ENCODE measurements at places on chromosomes 4 and X. TPM values are rescaled to one million over a fixed set of nuclear protein-coding genes. Genes with fewer than 3 reads are reported as not detected.

The GLRA3 gene
- not detected for total RNA-seq

DNA sequence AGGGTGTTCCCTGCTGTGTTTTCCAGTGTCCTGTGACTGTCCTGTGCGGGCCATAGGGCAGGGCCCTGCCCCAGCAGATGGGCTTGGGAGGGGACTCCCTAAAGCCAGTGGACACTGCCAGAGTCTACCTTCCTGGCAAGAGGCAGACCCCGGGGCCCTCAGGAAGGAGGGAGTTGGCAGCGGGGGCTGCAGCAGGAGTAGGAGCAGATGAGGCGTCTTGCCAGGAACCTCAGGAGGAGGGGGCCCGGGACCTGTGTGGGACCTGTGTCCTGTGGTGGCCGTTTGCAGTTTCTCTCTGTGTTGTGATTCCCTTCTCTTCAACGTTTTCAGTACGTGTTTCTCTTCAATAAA, 3.8 kb downstream of the PNMA3 start:
- no peak overlapping the region for H3K4me3 ChIP-seq
- peaks cover 27% of the 10 kb centered on the region for H3K27me3 ChIP-seq
- peaks cover 4% of the 10 kb centered on the region for H3K4me1 ChIP-seq
- no peak overlapping the region for H3K27ac ChIP-seq
- no peaks in the 10 kb centered on the region for H3K36me3 ChIP-seq

The PPARGC1A gene
- total RNA-seq: 101 TPM

DNA sequence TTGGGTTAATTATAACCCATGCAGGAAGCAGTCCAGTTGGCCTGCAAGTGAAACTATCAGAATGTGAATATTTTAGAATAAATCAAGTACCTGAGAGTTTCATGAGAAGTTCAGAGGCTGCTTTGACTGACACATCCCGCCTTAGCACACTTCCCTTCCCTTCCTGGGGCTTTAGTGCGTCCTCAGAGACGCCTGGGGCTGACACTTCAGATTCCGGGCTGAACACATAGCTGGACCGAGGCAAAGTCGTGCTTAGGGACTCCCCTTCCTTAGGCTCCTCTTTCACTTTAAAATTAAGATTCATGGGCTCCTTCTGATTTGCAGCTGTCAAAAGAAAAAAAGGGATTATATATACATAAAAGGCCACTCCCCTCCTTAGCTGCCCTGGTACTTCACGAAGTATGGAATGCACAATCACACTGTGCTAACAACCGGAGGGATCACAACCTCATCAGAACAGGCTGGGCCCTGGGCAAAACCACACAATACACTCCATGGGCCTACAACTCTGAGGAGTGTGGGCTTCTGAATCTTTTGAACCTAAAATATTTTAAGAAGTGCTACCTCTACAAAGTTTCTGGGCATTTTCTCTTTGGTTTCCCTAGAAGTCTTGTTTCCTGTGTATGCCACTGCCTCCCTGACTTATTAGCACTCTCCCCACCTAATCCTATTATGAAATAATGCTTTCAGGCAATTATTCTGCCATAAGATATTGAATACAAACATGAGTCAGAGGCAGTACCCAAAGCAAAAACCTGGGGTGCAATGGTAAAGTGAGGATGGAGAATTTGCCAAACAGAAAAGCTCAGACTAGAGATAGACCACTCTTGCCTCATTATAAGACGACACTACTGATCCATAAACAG, 68.2 kb downstream of the ZNF827 start:
- no peaks in the 10 kb centered on the region for H3K36me3 ChIP-seq
- no peak overlapping the region for H3K4me3 ChIP-seq
- no peak for DNase-seq
- H3K27ac ChIP-seq: no peak overlapping the region
- H3K4me1 ChIP-seq: no peaks in the 10 kb centered on the region
- no peaks in the 10 kb centered on the region for H3K27me3 ChIP-seq

The MAGEA12 gene
- not detected for total RNA-seq

The ARHGEF9 gene
- 47.3 TPM for total RNA-seq

GRCh38 chr4:172521248-172521647, 647.4 kb upstream of the GALNT7 start:
- H3K4me1 ChIP-seq: no peaks in the 10 kb centered on the region
- no peak for DNase-seq
- no peak overlapping the region for H3K4me3 ChIP-seq
- H3K27me3 ChIP-seq: no peaks in the 10 kb centered on the region

GRCh38 chr4:77623091-77623490, 17.5 kb downstream of the CXCL13 start:
- no peak for DNase-seq
- no peak overlapping the region for H3K4me3 ChIP-seq

DNA sequence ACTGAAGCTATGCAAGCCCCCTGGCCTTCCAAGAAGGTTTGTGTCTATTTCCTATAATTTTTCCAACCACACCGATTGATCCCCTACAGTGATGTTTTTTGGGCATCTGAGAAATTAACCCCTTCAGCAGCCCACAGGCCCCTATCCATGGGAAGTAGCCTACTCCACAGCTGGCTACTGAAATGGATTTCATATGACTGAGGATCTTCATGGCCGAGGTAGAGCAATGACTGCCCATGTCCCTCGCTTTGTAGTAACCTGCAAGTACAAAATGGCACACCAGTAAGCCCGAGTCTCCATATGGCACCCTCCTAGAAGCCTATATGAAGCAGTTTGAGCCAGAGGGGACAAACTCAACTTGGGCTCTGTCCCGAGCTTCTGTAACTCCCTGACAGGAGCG, 36.8 kb downstream of the MAP9 start:
- H3K27ac ChIP-seq: no peak overlapping the region
- no peaks in the 10 kb centered on the region for H3K36me3 ChIP-seq
- no peaks in the 10 kb centered on the region for H3K27me3 ChIP-seq
- H3K4me1 ChIP-seq: no peaks in the 10 kb centered on the region
- H3K4me3 ChIP-seq: no peak overlapping the region

The EMCN gene
- 36.2 TPM for total RNA-seq

DNA sequence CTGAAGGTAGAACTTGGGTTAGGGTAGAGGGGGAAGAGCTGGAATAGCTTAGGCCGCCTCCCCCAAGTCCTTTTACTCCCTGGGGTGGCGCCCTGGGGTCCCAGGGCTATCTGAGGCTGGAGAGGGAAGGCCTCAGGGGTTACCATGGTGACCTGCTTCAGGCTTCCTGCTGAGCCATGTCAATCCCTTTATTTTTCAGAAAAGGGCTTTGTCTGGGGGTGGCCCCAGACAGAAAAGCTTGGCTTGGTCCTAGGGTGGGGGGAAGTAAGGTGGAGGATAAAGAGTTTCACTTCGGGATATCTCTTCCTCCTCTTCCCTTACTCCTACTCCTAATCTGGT, 6.3 kb downstream of the EFNB1 start:
- no peak for DNase-seq
- H3K36me3 ChIP-seq: no peaks in the 10 kb centered on the region
- no peak overlapping the region for H3K4me3 ChIP-seq
- peaks cover 51% of the 10 kb centered on the region for H3K4me1 ChIP-seq
- H3K27ac ChIP-seq: no peak overlapping the region
- no peaks in the 10 kb centered on the region for H3K27me3 ChIP-seq

GRCh38 chr4:99815597-99816011, 1.0 kb upstream of the DAPP1 start:
- H3K27me3 ChIP-seq: no peaks in the 10 kb centered on the region
- H3K27ac ChIP-seq: peak overlapping the region; percentile 93
- H3K36me3 ChIP-seq: no peaks in the 10 kb centered on the region

The PTCHD1 gene
- total RNA-seq: 0.04 TPM

- peaks cover 22% of the 10 kb centered on the region for H3K4me1 ChIP-seq
- peaks cover 29% of the 10 kb centered on the region for H3K36me3 ChIP-seq
- no peaks in the 10 kb centered on the region for H3K27me3 ChIP-seq
- H3K4me3 ChIP-seq: no peak overlapping the region
These were observed 151.9 kb downstream of the AFAP1 start for GRCh38 chr4:7787681-7788141.

The FSTL5 gene
- total RNA-seq: not detected

The VCX2 gene
- total RNA-seq: not detected

The IL9R gene
- not detected for total RNA-seq

All from heart right ventricle (tissue), 16 donors.